ENCODE measurements at places on chromosomes 5 and 9.
A peak's percentile ranks its signal among the peaks of the same experiment; 100 is the strongest.

- DNase-seq, result no peak
Observed at GRCh38 chr5:127891942-127892341, 188.8 kb downstream of the CCDC192 start.

GRCh38 chr9:27117489-27118135 lies 8.6 kb downstream of the TEK start:
- no peak for DNase-seq

DNA sequence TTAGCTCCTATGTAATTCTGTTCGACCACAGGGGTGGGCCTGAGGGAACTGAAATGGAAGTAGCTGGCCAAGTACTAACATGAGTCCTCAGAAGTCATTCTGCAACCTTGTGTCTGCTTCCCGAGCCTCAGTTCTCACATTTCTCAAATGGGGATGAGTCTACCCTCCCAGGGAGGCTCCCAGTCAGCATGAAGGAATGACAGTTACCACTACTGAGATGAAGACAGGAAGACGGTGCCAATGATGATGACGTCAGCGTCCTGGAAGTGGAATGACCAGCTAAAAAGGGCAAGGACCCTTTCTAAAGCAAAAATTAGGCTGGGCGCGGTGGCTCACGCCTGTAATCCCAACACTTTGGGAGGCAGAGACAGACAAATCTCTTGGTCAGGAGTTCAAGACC lies 6.8 kb downstream of the PIP5KL1 start:
- peak; percentile 76 for DNase-seq

DNA sequence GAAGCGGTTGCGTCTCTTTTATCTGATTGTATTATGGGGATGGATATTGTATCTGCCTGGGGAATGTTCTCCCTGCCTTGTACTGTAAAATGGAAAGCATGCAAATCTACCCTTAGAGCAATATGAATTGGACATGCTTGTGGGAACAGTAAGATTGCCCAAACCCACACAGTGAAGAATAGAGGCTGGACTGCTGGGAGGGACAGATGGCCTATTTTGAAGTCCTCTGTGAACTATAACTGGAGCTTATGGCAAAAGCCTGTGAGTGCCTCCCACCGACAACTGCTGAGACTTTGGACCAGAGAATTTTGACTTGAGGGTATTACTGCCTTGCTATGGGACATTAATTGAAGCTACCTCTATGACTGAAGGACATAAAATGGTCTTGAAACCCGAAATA lies 168.9 kb downstream of the ERCC6L2 start:
- DNase-seq, result no peak

DNA sequence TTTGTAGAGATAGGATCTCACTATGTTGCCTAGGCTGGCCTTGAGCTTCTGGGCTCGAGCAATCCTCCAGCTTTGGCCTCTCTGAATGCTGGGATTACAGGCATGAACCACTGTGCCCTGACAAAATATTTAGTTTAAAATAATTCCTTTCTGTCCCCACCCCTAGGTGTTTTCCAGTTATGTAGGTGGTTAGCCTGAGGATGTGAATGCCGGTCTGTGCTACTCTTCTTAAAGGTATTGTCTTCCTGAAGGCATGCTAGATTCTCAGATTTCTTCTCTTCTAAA lies 56.7 kb upstream of the BASP1 start:
- no peak for DNase-seq

GRCh38 chr5:161572914-161573313 lies 26.4 kb upstream of the GABRB2 start:
- no peak for DNase-seq

DNA sequence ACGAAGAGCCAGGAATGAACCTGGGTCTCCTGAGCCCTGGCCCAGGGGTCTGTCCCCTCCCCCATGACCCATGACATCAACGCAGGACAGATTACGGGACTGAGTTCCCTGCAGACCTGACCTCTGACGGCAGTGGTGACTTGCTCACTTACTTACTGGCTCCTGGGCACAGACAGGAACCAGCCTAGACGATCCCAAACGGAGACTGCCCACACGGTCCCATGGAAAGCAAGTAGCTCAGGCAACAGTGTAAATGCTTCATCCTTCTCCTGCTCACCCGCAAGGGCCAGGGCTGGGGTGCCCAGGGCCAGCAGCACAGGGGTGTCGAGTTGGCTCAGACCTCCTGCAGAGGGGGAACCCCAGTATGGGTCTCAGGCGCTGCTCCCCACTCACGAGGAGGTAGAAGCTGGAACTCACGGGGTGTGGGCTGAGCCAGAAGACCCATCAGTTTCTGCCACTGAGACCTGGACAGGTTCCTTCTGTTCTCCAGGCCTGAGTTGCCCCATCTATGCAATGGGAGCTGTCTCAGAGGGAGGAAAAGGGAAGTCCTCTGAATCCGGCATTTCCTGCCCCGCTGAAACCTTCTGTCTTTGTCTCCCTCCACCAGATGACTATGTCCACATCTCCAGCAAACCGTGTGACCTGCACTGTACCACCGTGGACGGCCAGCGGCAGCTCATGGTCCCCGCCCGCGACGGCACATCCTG lies 5.6 kb downstream of the ADAMTSL2 start:
- DNase-seq, result no peak

- DNase-seq, result no peak
Observed at GRCh38 chr9:79185866-79186265, 385.9 kb upstream of the TLE4 start.

DNA sequence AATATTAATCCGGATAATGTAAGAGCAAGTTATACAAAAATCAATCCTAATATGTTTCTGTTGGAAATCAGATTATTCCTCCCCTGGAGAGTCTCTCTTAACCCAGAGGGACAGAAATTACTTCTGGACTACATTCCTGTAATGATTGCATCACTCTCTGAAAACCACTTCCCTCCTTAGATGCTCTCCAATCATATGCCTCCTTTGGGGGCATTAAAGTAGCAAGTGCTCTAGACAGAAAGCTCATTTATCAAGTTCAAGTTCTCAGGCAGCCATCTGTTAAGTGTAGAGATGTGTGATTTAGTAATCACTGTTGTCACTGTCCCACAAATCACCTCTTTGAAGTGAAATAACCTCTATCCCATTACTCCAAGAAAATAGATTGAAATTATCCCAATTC lies 247.1 kb downstream of the SLCO4C1 start:
- peak; percentile 25 for DNase-seq

GRCh38 chr5:134003064-134003816 lies 1.5 kb downstream of the VDAC1 start:
- DNase-seq, result no peak

DNA sequence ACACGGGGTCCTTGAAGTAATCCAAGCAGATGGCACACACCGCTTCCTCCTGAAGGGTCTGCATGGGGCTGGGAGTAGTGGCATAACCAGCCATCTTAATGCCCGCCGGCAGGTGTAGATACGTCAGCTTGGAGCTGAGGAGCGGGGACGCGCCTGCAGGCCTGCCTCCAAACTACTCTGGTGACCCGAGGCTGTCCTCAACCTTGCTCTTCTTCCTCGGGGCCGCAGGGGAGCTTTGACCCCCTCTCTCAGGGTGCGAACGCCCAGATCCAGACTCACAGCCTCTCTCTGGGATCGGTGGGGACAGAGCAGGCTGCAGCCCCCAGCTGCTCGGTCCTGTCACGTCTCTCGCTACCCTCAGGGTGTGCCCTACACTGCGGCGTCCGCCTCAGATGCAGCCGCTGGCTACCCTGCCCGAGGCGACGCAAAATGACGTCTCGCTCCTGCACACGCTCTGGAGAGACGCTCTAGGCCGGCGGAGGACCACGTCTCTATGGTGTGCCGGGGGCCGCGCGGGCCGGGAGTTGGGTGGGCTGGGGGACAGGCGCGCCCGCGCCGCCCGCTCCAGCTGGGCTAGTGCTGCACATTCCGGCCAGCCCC lies at the start of gene TRIM52:
TSS of gene TRIM52 (minus strand) at position 424 of the 600 bp plus-strand sequence. CDS start at position 94, 330 bp downstream.
- DNase-seq, result no peak

GRCh38 chr9:123131258-123131657 lies 97.8 kb downstream of the GPR21 start:
- DNase-seq, result no peak

- DNase-seq, result no peak
Observed at GRCh38 chr9:133130685-133131244, 9.7 kb upstream of the RALGDS start.

DNA sequence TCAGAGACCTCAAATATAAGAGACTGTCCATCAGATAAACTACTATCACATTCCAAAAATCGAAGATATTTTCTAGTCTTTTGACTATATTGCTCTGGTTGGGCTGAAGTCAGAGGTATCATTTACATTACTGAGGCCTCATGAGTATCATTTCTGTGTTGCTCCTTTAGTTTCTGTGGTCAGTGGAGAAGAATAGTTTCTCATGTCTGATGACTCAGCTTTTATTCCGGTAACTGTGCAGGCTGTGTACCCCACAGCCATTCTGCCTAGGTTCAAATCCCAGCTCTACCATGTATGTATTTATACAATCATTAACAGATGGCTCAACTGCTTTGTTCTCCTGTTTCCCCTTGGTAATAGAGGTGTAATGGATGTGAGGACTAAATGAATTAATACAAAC lies 179.3 kb downstream of the ALDH1A1 start:
- no peak for DNase-seq

GRCh38 chr5:27818888-27819287 lies 780.5 kb upstream of the CDH9 start:
- DNase-seq, result no peak

GRCh38 chr5:172417983-172418630 lies 36.2 kb downstream of the SH3PXD2B start:
- no peak for DNase-seq

GRCh38 chr9:84807870-84808390 lies 138.4 kb downstream of the NTRK2 start:
- DNase-seq, result no peak

GRCh38 chr9:100011062-100011681 lies 87.6 kb downstream of the ERP44 start:
- peak; percentile 35 for DNase-seq

DNA sequence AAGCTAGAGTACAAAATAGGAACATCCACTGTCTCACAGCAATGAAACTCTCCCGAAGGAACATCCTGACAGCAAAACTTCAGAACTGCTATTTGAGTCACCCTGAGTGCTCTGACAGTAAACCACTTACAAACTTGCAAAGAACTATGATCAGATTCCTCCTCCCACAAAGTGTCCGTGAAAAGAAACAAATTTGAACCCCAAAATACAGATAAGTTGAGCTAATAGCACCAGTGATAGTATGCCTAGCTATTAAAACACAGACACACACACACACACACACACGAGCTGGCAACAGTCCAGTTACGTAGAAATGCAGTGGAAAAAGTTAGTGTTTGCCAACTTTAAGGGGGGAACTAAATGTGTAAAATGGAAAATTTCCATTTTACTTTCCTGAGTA lies 3.1 kb upstream of the GLIS3 start:
- DNase-seq, result no peak

DNA sequence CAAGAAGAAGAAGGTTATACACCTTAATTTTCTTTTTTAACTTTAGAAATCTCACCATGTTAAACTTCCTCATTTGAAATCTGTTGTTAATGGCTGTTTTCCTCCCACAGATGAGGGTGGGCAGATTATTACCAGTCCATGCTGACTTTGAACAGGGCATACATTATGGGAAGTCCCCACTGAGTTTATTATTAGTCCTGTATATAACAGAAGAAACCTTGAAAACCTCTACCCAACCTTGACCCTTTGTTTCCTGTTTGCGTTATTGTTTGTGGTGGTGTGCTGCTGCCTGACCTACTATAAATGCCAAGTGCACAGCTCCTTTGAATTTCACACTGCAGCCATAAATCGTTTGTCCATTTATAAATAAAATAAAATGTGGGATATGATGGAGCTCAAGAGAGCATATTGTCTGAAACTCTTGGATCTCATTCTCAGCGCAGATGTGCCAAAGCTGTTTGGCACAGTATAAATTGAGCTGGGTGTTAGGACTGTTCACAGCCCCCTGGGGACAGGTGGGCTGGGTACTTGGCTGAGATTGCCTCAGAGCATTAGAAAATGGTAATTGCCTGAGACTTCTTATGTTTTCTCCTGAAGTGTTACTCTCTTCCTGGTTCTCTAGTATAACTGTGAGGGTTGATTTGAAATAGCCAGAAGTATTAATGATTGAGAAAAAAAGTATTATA lies 139.6 kb downstream of the SPATA31D1 start:
- no peak for DNase-seq

DNA sequence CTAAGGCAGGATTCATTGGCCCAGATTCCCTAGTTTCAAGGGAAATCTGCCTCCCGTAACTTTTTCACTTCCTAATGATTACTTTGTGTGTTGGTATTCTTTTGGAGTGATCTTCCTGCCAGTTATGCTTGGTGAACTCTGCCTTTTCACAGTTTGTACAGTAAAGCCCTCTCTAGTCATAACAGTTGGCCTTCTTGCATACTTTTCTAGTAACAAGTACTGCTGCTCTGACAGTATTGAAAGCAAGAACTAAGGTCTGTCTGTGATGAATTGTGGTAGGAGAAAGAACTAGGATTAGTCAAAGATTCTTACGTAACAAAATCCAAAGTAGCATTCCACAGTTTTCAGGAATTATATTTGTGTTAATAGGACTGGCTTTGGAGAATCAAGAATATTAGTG lies 1457.2 kb upstream of the WWC1 start:
- DNase-seq, result no peak

GRCh38 chr5:88142636-88142885 lies 126.1 kb downstream of the TMEM161B start:
- no peak for DNase-seq

- no peak for DNase-seq
Observed at GRCh38 chr9:130156672-130157071, 15.5 kb upstream of the NCS1 start.

- DNase-seq, result no peak
Observed at GRCh38 chr5:10559871-10560270, 4.0 kb upstream of the ANKRD33B start.

DNA sequence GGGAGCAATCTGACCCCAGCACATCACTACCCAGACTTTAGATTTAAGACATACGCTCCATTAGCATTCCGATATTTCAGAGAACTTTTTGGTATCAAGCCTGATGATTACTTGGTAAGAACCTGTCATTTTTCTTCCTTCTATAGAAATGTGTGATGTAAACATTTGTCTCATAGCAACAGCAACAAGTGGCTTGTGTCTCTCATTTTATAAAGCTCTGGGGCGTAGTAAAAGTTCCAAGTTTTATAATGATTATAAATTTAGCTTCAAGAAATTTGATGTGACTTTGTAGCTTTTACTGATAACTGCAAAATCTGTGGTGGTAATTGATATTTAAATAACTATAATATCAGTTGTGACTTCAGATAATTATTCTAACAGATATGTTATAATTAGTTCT lies 137.2 kb downstream of the PRKACG start:
- DNase-seq, result no peak

DNA sequence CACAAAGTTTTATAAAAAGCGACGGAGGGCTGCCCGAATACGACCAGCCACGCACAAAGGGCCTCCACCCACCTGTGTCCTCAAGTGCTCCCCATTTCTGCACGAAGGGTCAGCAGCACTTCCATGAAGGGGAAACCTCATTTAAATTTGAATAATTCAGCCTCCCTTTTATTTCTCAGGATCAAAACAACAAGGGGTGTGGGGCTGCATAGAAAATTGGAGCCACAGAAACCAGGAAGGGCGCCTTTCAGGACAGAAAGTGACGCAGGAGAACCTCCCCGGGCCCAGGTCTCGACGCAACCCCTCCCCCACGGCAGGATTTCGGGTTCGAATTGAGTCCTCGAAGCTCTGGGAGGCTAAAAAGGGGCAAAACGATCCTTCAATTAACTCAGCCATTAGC lies 2.1 kb downstream of the NRARP start:
- DNase-seq, result no peak
